ENCODE measurements at places on chromosomes 13 and 19.

DNA sequence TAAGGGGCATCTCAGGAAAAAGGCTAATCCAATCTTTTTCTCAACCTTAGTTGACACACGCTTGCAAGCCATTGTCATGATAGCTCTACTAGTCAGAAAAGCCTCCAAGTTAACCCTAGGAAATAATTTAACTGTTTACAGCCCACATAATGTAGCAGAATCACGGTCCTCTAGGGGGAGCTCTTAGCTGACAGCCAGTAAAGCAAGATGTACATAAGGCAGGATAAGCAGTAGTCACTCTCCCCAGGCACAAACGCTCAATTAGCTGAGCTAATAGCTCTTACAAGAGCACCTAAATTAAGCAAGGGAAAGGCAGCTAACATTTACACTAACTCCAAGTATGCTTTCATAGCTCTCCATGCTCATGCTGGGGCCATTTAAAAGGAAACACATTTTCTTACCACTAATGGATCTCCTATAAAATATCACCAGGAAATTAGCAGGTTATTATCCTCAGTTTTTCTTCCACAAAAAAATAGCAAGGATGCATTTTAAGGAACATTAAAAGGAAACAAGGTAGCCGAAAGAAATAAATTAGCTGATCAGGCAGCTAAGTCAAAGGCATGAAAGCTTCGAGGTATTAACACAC, 33.7 kb upstream of the ZSCAN5A start:
- no peak for DNase-seq

DNA sequence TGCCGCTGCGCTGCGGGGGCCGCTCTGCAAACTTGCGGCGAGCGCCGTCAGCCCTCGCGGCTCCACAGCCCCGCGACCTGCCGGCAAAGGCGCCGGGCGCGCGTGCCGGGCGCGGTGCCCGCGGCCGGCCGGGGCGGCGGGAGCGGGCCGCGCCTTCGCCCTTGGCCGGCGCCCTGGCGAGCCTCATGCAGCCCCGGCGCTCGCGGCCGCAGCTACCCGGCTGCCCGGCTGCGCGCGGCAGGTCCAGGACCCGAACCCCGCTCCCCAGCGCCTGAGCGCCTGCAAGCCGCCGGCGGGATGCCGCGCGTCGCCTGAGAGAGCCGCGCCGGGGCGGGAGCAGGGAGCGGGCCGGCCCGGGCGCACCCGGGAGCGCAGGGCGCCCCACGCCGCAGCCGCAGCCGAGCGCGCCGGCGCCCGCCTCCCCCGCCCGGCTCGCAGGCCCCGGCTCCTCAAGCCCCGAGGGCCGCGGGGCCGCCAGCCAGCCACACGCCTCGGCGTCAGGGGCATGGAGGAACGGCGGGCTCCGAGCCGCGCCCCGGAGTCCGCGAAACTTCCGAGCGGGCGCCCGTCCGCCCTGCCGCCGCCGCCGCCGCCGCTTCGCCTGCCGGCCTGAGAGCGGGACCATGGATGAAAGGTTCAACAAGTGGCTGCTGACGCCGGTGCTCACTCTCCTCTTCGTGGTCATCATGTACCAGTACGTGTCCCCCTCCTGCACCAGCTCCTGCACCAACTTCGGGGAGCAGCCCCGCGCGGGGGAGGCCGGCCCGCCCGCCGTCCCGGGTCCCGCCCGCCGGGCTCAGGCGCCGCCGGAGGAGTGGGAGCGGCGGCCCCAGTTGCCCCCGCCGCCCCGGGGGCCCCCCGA, 564 bp downstream of the HS6ST3 start:
- peak; percentile 30 for DNase-seq

DNA sequence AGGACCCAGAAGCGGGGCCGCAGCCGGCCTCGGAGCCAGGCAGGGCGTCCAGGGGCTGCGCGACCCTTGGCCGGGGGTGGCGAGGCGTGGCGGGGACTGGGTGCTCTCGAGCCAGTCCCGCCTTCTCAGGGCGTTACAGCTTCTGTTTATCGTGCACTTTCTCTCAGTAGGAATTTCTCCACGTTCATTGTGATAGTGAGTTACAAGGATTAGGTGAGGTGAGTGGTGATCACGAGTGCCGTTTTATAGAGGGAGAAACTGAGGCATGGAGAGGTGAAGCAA, 600 bp downstream of the AP1M1 start:
- DNase-seq: no peak

- DNase-seq: no peak
Measured at GRCh38 chr13:33271759-33272158, 13.8 kb downstream of the STARD13 start.

- DNase-seq: no peak
Measured at GRCh38 chr19:35206379-35206778, 22.2 kb downstream of the FAM187B start.

DNA sequence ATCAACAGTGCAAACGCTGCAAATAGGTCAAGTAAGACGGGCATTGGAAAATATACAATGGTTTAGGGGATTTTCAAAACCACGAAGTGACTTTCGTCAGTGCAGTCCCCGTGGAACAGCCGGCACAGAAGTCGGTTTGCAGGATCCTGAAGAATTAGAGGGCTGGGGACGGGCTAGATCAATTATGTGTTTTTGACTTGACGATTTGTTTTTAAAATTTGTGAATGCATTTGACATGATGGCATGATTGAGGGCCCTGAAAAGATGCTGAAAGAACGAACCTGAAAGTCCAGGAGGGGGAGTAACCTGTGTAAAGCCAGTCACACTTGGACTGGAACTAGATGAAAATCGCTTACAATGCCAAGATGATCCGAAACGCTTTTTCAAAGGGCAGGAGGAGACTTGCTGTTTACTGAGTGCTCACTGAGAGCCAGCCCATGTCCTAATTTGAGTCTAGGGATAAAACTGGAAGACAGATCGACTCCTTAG, 8.9 kb upstream of the DGKH start:
- no peak for DNase-seq

DNA sequence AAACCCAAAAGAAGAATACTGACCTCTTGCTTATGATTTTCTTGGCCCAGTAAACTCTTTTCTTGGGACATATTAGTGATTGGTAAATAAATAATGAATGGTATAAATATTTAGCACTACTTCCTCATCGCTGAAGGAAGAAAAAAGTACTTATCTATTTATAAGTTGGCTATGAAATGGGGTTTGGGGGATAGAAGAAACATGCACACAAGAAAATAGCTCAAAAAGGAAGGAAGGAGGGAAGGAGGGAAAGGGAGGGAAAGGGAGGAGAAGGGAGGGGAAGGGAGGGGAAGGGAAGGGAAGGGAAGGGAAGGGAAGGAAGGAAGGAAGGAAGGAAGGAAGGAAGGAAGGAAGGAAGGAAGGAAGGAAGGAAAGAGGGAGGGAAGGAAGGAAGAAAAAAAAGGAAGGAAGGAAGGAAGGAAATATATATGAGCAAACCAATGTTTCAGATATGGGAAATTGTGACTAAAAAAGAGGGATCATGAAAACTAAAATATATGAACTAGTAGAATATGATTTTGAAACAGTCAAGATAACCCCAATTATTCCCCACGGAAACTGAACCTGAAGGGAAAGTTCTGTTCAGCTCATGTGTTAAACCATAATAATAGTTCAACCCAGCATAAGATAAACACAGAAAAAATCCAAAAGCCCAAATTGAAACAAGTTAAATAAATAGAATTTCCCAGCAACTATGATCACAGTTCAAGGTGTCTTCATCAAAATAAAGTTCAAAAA, 75.3 kb downstream of the FGF14 start:
- no peak for DNase-seq

DNA sequence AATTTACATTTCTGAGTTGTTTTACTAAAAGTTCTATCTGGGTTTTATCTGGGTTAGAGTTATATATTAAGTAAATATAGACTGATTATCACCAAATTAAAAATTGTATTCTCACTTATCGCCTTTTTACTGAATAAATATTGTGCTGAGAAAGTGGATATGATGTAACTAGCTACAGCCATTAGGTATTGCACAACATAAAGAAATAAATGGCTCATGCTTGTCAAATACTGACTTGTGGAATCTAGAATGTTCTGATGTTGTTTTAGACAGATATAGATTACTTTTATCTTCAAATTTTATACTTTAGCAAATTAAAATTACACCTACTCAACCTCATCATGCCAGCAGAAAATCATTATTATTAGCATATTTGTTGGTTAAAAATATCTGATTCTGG, 1277.1 kb upstream of the MIR17HG start:
- DNase-seq: no peak

GRCh38 chr19:49677231-49677900, at the start of gene PRMT1:
Gene PRMT1, plus strand, starts transcription at chr19:49677271. Its CDS starts 10 bp downstream, at chr19:49677281.
- DNase-seq: no peak

DNA sequence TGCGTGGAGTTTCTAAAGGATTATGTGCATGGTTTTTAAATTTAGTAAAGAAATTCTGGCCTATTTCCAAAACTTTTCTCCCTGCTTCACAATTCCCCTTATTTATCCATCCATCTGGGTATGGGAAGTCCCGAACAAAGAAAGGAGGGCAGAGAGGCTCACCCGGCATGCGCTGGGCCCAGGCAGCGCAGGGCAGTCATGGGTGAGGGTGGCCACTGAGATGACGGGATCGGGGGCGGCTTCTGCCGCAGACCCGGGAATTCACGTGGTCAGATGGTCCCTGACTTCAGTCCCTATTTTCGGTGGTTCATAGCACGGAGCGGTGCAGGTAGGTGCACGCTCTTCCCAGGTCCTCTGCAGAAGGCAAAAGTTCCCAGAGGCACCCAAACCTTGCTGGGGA, 14.5 kb downstream of the IRS2 start:
- no peak for DNase-seq

DNA sequence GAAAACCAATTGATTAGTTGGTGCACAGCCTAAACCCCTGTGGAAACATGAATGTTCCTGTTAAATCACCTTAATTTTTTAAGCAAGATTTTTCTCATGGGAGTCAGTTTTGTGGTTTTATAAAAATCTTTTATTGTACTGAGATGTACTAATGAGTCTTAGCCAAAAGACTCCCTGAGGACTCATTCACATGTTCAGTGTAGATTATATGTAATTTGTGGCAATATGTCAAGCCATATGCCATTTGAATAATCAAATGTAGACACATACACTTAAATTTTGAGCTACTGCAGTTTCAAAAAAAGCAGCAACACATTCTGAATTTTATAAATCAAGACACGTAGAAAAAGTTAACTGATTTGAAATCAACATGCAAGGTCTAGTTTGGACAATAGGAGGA, 395.2 kb downstream of the MYO16 start:
- no peak for DNase-seq

DNA sequence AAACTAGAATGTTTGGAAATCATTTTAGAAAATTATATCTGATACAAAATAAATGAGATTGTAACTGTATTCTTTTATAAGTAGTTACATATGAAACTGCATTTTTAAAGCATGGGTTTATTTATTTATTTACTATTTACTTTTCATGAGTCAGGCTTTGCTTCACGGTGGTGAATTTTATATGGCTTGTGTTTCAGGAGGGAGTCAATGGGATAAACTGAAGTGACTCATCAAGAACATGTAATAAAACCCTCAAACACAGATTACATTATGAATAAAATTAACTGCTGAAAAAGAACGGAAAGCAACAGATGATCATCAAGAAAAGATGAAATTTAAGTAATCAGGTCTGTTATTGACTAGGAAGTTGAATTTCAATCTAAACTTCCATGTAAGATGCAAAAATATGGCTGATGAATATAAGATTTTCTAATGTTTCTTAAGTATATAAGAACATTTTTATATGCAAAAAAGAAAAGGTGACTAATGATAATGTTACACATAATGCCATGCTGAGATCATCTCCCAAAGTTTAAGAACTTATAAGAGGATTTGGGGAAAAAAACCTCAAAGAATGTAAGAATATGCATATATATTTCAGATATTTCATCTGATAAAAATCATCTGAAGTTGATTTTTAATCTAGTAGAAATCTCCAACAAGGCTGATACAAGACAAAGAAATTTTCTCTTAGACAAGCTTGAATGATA, 383.6 kb downstream of the SLITRK1 start:
- DNase-seq: no peak

- DNase-seq: no peak
Measured at GRCh38 chr13:62337109-62337880, 921.6 kb upstream of the PCDH20 start.

GRCh38 chr19:31085125-31085524, 264.1 kb downstream of the TSHZ3 start:
- no peak for DNase-seq

DNA sequence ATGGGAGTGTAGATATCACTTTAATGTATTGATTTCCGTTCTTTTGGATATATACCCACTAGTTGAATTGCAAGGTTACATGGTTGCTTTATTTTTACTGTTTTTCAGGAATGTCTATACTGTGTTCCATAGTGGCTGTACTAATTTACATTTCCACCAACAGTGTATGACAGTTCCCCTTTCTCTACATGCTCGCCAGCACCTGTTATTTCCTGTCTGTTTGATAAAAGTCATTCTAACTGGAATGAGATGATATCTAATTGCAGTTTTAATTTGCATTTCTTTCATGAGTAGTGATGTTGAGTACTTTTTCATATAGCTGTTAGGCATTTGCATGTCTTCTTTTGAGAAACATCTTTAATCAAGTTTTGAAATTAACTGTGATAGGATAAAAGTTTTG, 818.6 kb downstream of the SLITRK6 start:
- DNase-seq: no peak

- no peak for DNase-seq
Measured at GRCh38 chr19:38076337-38076736, 147.7 kb downstream of the DPF1 start.

- no peak for DNase-seq
Measured at GRCh38 chr19:30074096-30074495, 132.1 kb downstream of the URI1 start.

GRCh38 chr13:32902029-32902780, 114.0 kb upstream of the KL start:
- no peak for DNase-seq

DNA sequence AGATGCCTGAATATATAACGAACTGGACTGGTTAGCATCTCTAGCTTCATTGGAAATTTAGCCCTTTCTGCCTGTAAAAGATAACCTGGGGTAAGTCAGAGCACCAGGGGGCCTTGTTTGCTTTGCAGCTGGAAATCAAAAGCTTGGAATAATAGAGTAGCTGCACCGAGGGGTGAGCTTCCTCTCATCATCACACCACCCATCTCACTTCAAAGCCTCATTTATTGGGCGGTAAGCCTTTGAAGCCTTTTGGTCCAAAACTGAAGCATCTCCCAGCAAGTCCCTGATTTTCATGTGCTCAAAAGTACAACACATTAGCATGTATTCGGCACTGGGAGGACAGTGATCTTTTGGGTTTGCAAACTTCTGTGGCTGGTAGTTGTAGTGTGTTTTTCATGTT, 405.1 kb downstream of the FOXO1 start:
- DNase-seq: no peak

GRCh38 chr19:49718991-49719390, 28.1 kb downstream of the CPT1C start:
- DNase-seq: no peak

DNA sequence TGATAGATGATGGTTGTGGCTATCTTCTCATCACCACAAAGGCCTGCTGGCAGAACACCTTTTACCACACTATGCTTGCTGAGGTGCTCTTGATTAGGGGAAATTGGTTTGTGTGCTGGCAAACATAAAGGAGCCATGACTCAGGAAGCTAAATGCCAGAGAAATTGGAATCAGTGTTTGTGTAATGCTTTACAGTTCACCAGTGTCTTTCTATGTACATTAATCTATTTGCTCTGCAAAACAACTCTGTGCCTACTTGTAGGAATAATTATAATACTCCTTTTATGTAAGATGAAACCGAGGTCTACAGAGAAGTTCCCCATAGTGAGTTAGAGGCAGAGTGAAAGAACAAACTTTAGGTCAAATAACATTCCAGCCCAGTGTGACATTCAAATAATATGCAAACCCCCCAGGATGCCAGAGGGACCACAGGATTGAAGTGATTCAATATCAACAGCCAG, 390.5 kb upstream of the HTR2A start:
- DNase-seq: no peak
